ENCODE measurements at places on chromosomes 16 and 17. TPM values are rescaled to one million over a fixed set of nuclear protein-coding genes. Genes with fewer than 3 reads are reported as not detected.

The HP gene
- total RNA-seq, result 186 TPM

The GLTPD2 gene
- not detected for total RNA-seq

The LGALS9 gene
- 27.6 TPM for total RNA-seq

The GP1BA gene
- total RNA-seq, result not detected

The TOB1 gene
- total RNA-seq, result 98.5 TPM

The MT1F gene
- total RNA-seq, result 1.9 TPM

The TBC1D3I gene
- total RNA-seq, result 0.53 TPM

The SLC6A2 gene
- 0.08 TPM for total RNA-seq

The CHAD gene
- total RNA-seq, result 0.67 TPM

The KRTAP16-1 gene
- not detected for total RNA-seq

The FBXW10B gene
- total RNA-seq, result not detected

The SP6 gene
- 1.4 TPM for total RNA-seq

The FSCN2 gene
- total RNA-seq, result 4.1 TPM

The DNAH3 gene
- total RNA-seq, result 1.0 TPM

The ACSM2A gene
- total RNA-seq, result 0.50 TPM

The ZG16 gene
- not detected for total RNA-seq

The RAB37 gene
- not detected for total RNA-seq

The RAP1GAP2 gene
- total RNA-seq, result 15.4 TPM

The HES7 gene
- 0.88 TPM for total RNA-seq
